Stimulated activated CD4-positive, alpha-beta T cell treated with anti-CD3 and anti-CD28 coated beads, Interleukin-4, amount 100 ng/mL, for 48 hours (primary cell): ENCODE measurements at places on chromosomes 12 and 14.

- DNase-seq: no peak
These were observed 6.3 kb upstream of the KRT5 start for GRCh38 chr12:52526511-52526951.

DNA sequence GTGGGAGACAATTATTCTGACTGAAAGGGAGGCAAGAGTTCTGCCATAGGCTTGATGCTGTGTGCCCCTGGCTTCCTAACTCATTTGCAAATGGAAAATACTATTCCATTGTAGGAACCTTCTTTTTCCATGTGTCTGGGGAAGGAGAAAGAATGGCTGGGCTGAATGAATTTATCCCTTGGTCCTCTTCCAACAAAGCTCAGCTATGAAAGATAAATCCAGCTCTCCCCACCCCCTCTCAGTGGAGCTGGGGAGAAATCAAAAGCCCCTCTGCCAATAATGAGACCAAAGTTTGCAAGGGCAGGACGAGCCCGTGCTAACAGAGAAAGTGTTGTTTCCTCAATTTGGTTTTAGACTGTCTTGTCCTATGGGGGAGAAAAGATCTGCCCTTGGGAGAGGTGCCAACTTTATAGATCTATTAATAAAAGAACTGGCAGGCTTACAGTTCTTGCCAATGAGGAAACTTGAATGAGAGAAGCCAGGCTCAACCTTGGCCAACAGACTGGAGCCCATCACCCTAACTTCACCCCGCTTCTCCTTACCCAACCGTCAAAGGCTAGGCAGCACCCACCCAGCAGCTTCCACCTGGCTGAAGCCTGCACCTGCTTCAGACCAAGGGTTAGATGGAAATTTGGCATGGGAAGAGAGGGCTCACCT lies 8.9 kb upstream of the TCL1B start:
- DNase-seq: no peak

GRCh38 chr14:91935586-91935985 lies 11.9 kb downstream of the FBLN5 start:
- no peak for DNase-seq

GRCh38 chr12:132222096-132222807 lies 78.0 kb downstream of the NOC4L start:
- DNase-seq: no peak

- peak; percentile 49 for DNase-seq
These were observed 1.0 kb upstream of the DUSP6 start for GRCh38 chr12:89353188-89353822.

GRCh38 chr12:88922816-88923215 lies 342.5 kb upstream of the KITLG start:
- no peak for DNase-seq

GRCh38 chr14:68834816-68835215 lies 41.9 kb upstream of the ZFP36L1 start:
- no peak for DNase-seq

GRCh38 chr12:119826661-119827445 lies 50.3 kb downstream of the CIT start:
- no peak for DNase-seq

DNA sequence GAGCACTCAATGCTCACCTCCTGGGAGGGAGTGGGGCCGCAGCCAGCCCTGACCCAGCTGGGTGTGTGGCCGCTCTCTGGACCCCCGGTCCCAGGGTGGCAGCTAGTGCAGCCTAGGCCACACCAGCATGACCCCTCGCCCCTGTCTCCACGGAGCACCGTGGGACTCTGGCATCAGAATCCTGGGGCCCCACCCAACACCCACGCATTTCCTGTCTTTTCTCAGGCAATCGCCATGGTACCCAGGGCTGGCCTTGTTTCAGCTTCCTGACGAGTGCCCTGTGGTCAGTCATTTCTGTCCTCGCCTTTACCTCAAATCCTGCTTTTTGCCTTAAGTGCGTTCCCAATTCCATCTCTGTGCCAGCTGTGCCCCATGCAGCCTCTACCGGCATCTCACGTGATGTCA lies 15.9 kb downstream of the PACS2 start:
- DNase-seq: no peak

GRCh38 chr14:66539034-66539433 lies 31.1 kb downstream of the GPHN start:
- no peak for DNase-seq

DNA sequence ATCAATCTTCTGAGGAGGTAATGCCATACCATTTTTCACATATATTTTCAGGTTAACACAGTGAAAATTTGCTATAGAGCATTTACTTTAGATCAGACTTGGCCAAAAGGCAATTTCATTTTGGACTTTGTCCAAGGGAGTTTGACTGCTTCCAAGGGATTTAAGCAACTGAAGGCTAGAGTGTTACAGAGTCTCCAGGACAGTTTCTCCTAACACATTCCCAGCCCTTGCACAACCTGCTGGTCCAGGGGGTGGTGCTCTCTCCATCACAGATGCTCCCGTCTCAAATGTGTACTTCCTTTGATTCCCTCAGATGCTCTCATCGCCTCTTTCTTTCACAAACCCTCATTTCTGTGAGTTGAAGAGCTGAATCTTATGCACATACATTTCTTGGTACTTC lies 143.1 kb downstream of the TPH2 start:
- DNase-seq: no peak

DNA sequence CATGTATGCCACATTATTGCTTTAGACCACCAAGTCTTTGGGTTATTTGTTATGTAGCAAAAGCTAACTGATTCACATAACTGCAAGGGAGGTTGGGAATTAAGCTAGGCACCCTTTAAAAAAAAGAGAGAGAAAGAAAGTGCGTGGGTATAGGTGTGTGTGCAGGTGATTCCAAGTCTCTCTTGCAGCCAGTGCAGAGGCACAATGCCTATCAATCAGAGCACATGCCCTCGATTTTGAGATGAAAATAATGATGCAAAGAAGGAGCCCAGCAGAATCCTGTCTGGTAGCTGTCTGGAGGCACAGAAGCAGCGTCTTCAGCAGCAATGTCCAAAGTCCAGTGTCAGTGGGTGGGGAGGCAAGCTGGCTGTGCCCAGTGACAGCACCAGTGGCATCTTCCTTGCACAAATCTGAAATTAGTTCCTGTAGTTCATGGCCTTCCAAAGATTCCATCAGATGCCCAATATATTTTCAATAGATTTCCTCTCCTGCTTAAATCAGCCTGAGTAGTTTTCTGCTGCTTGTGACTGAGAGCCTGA lies 62.4 kb upstream of the TBPL2 start:
- no peak for DNase-seq

GRCh38 chr14:104186575-104186974 lies 48.2 kb downstream of the KIF26A start:
- DNase-seq: no peak

- no peak for DNase-seq
These were observed 141.7 kb upstream of the ARHGAP5 start for GRCh38 chr14:31935391-31935790.

DNA sequence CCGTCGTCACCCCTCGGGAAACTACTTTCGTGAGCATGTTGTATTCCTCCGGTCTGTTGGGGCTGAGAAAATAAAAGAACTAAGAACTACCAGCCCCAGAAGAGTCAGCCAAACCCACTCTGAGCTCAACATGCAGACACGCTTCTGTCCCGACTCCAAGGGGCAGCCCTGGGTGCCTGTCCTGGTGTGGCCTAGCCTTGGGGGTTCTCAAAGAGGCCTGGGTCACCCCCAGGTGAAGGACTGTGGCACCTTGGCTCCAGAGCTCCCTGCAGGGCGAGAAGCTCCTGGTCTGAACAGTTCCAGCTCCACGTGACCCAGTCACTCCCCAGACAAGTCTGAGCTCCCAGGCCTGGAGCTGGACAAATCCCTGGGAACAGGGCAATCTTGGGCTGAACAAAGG lies 87.0 kb downstream of the VWF start:
- no peak for DNase-seq

GRCh38 chr12:67482751-67483661 lies 165.5 kb upstream of the DYRK2 start:
- peak; percentile 32 for DNase-seq

- no peak for DNase-seq
These were observed 42.0 kb downstream of the CKB start for GRCh38 chr14:103480595-103480994.

DNA sequence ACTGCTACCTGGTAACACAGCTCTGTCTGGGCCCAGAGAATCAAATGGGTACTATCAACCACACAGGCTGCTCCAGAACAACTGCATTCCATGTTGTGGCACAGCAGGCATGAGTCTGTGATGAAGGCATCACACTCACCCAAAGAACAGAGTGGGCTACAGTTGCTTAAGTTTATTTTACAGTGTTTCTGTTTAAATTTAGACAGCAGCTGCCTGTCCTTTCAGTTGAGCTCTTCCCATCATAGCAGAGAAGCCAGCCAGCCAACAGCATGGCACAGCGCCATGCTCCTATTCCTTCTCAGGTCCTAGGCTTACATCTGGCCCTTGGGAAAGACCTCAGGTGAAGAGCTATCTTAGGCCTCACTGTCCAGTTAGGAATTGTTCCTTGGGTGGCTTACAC lies 147.0 kb upstream of the FRMD6 start:
- DNase-seq: no peak

GRCh38 chr14:68554231-68554630 lies 238.6 kb downstream of the ZFP36L1 start:
- DNase-seq: no peak

DNA sequence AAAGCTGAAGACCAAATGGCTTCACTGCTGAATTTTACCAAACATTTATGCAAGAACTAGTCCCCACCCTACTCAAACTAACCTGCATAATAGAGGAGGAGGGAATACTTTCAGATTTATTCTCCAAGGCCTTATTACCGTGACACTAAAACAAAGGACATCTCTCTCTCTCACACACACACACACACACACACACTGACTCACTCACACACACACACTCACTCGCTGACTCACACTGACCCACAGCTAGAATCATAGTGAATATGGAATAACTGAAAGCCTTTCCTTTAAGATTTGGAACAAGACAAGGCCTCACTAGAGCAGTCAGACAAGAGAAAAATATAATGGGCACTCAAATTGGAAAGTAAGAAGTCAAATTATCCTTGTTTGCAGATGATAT lies 1014.1 kb downstream of the TMTC2 start:
- no peak for DNase-seq

DNA sequence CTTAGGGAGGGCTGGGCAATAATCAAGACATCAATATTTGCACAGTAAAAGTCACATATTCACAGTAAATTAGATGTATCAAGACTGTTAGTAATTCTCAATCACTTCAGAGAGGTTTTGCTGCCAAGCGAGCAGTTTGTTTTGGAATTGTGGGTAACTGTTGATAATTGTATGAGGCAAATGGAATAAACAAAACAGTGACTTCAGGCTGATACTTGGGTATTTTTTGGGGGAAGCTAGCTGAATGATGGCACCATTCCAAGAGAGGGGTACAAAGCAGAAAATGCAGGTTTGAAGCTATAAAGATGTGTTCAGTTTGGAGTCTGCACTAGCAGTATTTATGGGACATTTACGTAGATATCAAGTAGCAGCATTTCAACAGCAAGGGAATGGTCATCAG lies 232.8 kb upstream of the ATP2B1 start:
- no peak for DNase-seq

- DNase-seq: no peak
These were observed 6.5 kb downstream of the SETD1B start for GRCh38 chr12:121810234-121810817.

GRCh38 chr14:101037021-101037817 lies 133.7 kb upstream of the RTL1 start:
- no peak for DNase-seq

DNA sequence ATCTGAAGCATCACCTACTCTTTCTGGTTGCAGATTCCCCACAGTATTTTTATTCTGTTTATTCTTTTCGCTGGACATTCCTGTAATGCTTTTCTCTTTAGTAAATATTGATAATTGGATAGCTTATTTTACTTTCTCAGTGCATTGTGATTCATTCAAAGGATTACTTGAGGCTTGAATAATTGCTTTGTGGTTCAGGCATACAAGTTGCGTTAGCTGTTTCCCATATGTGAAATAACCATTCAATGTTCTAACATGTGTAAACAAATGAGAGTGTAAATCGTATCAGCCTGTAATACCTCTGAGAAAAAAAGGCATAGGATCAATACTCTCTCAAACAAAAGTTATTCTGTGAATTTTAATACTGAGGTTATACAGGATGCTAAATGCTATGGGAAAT lies 1004.2 kb upstream of the SEL1L start:
- DNase-seq: no peak

- DNase-seq: no peak
These were observed 732 bp downstream of the SLC25A29 start for GRCh38 chr14:100305324-100306100.

DNA sequence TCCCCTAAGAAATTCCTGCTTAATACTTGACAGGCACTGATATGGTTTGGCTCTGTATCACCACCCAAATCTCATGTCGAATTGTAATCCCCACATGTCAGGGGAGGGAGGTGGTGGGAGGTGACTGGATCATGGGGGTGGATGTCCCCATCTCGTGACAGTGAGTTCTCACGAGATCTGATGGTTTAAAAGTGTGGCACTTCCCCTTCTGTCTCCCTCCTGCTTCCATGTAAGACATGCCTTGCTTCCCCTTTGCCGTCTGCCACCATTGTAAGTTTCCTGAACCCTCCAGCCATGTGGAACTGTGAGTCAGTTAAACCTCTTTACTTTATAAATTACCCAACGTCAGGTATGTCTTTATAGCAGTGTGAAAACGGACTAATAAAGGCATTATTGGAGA lies 198.0 kb downstream of the FOXN3 start:
- no peak for DNase-seq

DNA sequence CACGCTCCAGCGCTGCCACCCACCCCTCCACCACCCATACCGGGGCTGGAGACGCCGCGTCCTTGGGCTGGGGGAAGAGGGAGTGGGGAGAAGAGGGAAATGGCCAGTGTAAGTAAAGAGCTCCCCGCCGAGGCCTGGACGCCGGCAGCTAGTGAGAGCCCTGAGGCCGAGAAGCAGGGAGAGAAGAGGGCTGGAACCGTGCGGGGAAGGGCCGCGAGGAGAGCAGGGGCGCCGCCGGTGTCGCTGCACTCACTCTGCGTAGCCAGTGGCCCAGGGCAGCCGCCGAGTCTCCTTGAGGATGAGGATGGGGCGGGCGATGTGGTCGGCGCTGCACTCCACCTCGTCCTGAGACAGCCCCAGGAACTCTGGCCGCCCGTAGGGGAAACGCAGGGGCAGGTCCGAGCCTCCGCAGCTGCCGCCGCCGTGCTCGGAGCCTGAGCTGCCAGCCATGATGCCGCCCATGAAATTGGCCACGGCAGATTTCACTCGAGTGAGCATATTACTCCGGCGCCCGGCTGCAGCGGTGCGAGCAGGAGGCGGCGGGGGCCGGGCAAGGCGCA lies 631 bp downstream of the PPM1H start:
- peak; percentile 3 for DNase-seq

- DNase-seq: no peak
These were observed 518 bp upstream of the OSBPL8 start for GRCh38 chr12:76560086-76560491.

GRCh38 chr14:70045310-70045709 lies 143.4 kb downstream of the SLC8A3 start:
- no peak for DNase-seq

GRCh38 chr12:54622463-54623183 lies 12.1 kb downstream of the LACRT start:
- DNase-seq: no peak
